ENCODE measurements at places on chromosomes 11 and 22.
A peak's percentile ranks its signal among the peaks of the same experiment; 100 is the strongest.

- peak; percentile 20 for DNase-seq
Measured at GRCh38 chr11:73461335-73461840, 85.2 kb downstream of the RELT start.

DNA sequence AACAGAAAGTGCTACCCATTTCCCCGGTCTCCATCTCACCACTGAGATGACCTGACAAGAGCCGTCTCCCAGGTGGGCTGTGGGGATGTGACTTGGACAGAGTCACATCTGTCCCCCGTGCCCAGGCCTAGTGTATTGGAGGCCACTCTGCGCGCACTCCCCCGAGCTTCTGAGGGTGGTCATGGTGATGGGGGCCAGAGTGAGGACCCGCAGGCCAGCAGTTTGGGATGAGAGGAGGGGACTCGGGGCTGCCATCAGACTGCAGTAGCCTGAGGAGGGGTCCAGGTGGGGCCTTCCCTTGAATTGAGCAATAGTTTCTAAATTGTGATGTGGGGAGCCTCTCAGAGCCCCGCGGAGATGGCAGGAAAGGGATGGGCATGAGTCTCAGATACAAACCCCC lies 852.6 kb downstream of the TBC1D22A start:
- DNase-seq = no peak

DNA sequence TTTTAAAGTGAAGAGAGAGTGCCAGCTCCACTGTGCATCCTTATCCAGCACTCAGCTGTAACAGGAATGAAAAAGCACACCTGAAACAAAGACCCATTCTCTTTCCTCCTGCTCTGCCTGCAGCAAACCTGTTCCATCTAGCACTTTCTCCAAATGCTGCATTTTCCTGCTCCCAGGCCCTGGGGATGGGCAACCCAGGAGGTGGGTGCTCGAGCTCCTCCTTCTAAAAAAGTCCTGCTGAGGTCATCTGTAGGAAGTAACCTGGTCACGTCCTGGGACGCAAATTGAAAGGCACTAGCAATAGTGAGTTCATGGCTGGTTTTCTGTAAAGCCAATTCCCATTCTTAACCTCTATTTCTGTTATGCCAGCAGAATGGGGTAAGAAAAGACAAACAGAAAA lies 173.7 kb downstream of the MAML2 start:
- no peak for DNase-seq

DNA sequence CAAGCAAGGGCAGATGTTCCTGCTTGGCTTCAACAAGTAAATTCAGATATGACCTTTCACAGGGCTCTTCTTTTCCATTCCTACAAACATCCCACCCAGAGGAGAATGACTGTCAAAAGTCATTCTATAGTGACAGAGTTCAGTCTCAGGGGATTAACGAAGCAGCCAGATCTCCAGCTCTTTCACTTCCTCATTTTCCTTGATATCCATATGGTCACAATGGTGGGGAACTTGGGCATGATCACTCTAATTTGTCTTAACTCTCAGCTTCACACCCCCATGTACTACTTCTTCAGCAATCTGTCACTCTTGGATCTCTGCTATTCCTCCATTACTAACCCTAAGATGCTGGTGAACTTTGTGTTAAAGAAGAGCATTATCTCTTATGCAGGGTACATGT lies 15.0 kb upstream of the OR8B8 start:
- DNase-seq = no peak

- DNase-seq = peak; percentile 13
Measured at GRCh38 chr11:111189466-111189865, 56.1 kb upstream of the POU2AF2 start.

GRCh38 chr11:125132596-125132995 lies 21.2 kb upstream of the TMEM218 start:
- peak; percentile 68 for DNase-seq

DNA sequence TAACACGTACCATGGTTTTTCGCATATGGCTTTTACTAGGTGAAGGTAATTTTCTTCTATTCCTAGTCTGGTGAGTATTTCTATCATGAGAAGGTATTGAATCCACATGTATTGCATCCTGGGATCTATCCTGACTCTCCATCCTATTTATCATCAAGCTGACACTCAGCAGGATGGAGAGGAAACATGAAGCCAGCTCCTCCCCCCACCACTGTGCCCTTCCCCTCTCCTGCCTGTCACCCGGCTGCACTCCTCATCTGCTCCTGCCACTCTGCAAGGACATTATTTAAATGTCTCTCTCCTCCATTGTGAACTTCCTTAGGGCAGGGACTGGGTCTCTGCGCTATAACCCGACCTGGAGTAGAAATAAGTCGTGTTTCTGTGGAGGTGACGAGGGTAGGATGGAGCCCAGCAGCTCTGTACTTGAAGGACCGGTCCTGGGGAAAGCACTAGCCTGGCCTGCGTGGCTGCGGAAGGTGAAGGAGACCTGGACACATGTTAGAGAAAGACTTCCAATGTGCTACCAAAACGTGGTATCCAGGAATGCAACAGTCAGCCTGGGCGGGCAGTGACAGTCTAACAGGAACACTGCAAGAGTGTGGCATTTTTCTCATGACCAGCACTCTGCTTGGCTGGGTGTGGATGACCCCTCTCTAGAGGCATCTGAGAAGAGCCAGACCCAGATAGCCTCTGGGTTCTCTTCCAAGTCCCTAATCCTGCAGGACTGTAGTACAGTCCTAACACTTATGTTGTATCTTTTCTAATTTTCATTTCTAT lies 111.2 kb downstream of the MICAL3 start:
- DNase-seq = no peak

GRCh38 chr11:124873951-124874350 lies 8.7 kb downstream of the ROBO3 start:
- DNase-seq = no peak

DNA sequence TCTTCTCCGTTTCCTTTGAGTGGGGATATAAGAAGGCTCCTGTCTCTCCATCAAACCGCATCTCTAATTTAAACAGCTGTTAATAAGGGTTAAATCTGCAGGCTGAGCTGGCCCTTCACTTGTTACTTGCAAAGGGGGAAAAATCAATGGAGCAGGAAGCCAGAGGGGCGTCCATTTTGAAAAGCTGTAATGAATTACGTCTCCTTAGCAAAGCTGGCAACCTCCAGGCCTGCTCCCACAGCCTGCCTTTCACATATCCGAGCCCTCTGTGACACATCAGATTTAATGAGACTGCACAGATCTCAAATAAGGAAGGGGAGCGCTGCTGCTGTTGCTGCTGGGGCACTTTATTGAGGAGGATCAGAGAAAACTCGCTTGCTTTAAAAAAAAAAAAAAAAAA lies 320.8 kb downstream of the BLID start:
- no peak for DNase-seq

DNA sequence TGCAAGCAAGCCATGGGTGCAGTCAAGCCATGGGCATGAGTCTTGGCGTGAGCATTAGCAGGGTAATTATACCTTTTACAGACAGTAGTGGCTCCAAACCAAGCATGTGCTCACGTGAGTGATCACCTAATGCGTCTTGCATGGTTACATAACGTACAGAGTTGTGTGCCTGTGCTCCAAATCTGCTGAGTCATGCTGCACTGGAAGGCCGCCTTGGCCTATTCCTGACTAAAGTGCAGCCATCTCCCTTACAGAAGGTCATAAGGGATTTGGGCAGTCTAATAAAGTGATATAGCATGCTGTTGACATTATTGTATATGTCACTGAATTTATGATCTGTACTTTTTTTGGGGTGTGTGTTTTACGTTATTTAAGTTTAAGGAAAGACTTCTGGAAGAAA lies 102.4 kb downstream of the ARHGAP42 start:
- DNase-seq = no peak

- no peak for DNase-seq
Measured at GRCh38 chr11:110301577-110301976, 5.2 kb upstream of the RDX start.

GRCh38 chr11:70866834-70867233 lies 385.5 kb downstream of the SHANK2 start:
- DNase-seq = no peak

GRCh38 chr11:77799338-77799737 lies 21.2 kb downstream of the RSF1 start:
- no peak for DNase-seq

DNA sequence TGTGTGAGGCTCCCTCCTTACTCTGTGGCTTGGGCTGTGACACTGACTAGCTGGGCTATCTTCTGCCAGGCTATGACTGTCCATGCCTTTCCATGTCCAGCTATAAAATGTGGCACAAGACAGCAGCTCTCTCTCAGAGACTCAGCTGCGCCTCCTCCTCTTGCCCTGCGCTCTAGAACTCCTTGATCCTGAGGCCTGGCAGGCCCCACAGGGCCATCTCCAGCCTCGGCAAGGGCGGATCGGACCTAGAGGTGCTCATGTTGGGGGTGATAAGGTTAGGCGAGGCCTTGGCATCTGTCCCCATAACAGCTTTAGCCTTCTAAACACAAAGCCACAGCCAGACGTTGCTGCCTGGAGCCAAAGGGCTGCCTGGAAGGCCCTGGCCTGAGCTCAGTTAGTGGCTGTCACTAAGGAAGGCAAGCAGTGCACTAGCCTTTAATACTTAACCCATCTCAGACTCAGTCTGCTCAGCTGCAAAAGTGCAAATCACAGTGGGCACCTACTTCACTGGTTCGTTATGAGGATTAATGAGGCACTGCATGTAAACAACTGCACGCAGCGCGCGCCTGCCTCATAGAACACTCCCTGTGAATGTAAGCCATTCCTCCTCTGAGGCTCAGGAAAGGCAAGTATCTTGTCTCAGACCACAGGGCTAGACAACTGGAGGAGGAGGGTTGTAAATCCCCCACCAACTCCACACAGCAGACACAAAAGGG lies 1.2 kb downstream of the GUCD1 start:
- DNase-seq = peak; percentile 41

DNA sequence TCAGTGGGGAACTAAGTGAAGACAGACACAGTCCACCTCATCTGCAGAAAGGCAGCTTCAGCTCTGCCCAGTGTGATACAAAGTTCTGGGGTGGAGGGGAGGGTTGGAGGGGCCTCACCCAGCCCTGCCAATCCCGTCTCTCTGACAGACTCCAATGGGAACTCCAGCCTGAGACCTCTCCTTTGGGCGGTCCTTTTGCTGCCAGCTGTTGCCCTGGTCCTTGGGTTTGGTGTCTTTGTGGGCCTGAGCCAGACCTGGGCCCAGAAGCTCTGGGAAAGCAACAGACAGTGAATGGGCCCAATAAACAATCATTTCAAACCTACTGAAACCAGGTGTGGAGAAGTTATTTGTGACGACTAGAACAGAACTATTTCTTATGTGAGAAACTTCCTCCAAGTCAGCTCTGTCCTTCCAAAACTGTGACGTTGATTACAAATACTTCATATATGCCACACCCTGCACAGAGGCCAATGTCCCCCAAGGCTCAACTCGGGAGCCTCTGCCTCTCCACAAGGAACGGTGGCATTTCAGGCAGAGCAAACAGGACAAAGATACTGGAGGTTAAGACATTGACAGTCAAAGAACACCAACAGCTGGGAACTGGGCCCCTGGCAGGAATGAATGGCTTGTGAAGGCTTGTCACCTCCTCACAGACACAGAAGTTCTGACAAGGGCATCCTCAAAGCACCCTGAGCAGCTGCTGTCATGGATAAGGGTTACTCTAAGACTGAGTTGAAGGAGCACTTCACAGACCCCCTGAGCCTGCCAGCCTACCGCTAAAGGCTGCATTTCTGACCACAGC lies 8.2 kb downstream of the ZP1 start:
- no peak for DNase-seq

DNA sequence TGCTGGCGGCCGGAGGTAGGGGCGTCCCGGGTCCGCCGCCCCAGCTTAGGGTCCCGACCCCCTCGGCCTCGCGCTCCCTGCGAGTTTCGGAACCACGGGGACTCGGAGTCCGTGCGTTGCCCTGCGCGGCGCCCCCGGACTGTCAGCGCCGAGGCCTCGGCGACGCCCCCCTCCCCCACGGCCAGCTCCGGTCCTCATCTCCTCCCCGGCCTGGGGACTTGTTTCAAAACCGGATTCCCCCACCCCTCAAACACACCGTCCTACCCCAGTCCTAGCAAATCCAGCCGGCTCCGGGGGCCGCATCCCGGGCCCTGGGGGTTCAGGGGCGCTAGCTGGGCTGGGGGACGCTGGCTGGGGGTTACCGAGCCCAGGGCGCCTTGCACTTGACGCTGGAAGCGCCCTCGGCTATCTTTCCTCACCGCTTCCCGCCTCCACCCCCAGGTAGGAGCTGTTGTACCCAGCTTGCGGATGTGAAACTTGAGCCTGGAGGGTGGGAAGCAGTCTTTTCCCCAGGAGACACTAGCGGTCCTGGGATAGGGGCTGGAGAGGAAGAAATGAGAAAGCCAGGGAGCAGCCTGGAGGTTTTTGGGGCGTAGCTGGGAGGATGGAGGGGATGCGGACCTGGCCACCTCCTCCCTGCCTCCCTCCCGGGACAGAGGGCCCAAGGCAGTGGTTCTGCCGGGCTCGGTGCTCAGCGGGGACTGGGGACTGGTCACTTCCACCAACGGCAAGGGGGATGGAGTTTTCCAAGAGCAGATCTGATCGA lies 550 bp downstream of the FBLN1 start:
- no peak for DNase-seq

- DNase-seq = no peak
Measured at GRCh38 chr11:63764340-63764678, 4.3 kb downstream of the ZFTA start.

GRCh38 chr11:44709281-44709562 lies 17.5 kb upstream of the TSPAN18 start:
- DNase-seq = no peak

GRCh38 chr11:96229354-96229977 lies 113.5 kb downstream of the MAML2 start:
- DNase-seq = no peak

- DNase-seq = no peak
Measured at GRCh38 chr11:76248210-76248609, 41.9 kb upstream of the WNT11 start.

DNA sequence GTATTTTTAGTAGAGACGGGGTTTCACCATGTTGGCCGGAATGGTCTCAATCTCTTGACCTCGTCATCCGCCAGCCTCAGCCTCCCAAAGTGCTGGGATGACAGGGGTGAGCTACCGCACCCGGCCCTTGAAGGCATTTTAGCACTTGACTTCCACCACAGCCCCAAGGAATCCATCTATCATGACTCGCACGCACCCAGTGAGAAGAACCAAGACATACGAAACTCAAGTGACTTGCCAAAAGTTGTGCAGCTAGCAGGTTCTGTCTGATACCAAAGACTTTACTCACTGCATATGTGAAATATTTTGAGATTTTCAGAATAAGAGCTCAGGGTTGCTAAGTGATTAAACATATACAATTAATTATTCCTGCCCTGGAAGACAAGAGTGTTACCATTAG lies 21.0 kb downstream of the FLI1 start:
- DNase-seq = peak; percentile 95

All from choroid plexus epithelial cell (primary cell).